ENCODE measurements at places on chromosomes 12 and 14. TPM values are rescaled to one million over a fixed set of nuclear protein-coding genes. Genes with fewer than 3 reads are reported as not detected.

The CNIH1 gene
- total RNA-seq = 153 TPM

The SYT1 gene
- 0.29 TPM for total RNA-seq

The STAT6 gene
- 149 TPM for total RNA-seq

The WIF1 gene
- not detected for total RNA-seq

The TSPAN11 gene
- 10.0 TPM for total RNA-seq

The ACSM4 gene
- not detected for total RNA-seq

The TC2N gene
- total RNA-seq = 0.29 TPM

The PAX9 gene
- not detected for total RNA-seq

The CLEC2A gene
- total RNA-seq = not detected

The TMEM229B gene
- 5.8 TPM for total RNA-seq

The COX8C gene
- total RNA-seq = not detected

The ANKRD33 gene
- total RNA-seq = not detected

DNA sequence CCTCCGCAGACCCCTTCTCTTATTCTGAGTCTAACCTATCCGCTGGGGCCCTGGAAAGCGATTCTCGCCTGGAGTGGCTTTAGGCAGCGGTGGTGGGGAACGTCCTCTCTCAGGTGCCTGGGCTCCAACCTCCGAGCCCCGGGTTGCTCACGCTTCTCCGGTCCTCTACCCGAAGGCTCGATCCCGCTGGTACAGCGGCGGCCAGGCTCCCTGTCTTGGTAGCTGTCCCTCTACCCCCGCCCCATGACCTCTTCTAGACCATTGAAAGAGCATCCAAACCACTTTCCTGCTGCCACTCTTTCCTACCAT is 505 bp upstream of the HEBP1 start:
- peak; percentile 86 for DNase-seq

- no peak for DNase-seq
These were observed 196.1 kb downstream of the TTC6 start for GRCh38 chr14:37791384-37792036.

DNA sequence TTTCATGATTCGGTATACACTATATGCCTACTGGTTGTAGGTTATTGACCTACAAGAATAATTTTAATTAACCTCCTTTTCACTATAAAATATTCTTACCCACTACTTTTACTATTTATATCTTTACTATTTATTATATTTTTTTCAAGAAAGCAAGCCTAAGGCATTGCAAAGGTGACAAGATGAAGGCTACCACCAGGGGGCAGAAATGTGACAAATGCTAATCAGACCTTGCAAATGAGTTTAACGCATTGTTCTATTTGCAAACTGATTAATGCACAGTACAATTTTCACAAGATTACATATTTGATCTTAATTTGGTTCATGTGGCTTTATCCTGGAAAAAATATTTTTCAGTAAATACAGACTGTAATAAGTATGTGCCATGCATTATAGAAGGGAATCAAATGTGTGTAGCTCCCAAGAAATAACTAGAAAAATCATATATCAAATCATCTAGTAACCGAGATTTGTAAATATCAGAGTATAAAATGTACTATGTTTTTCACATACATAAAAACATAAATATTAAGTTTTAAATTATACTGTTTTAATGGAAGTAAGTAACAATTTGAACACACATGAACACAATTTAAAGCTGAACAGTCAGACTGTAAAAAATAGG is 107.0 kb downstream of the ADAMTS20 start:
- DNase-seq = no peak

GRCh38 chr14:68521961-68522509 is 270.8 kb downstream of the ZFP36L1 start:
- DNase-seq = no peak

GRCh38 chr12:108606492-108606891 is 8.6 kb upstream of the TMEM119 start:
- DNase-seq = peak; percentile 39

DNA sequence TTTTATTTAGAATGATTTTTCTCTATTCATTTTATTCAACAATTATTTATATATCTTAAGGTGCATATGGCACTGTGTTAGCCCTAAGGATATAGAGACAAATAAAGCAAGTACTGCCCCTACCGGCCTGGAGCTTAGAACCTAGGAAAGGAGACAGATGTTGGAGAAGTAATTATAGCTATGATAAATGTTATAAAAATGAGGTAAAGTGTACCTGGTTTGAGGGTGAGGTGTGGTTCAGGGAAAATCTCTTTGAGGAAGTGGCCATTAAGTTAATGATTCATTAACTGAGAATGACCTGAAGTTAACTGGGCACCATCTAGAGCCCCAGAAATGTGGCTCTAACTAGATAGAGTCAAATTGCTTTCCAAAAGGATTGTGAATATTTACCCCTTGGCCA is 31.9 kb downstream of the CDKL1 start:
- no peak for DNase-seq

GRCh38 chr12:88375306-88376305 is 204.7 kb downstream of the KITLG start:
- no peak for DNase-seq

- no peak for DNase-seq
These were observed 339.0 kb downstream of the KCNH5 start for GRCh38 chr14:62706217-62706616.

GRCh38 chr12:120737557-120738251 is 12.1 kb downstream of the ACADS start:
- peak; percentile 81 for DNase-seq

DNA sequence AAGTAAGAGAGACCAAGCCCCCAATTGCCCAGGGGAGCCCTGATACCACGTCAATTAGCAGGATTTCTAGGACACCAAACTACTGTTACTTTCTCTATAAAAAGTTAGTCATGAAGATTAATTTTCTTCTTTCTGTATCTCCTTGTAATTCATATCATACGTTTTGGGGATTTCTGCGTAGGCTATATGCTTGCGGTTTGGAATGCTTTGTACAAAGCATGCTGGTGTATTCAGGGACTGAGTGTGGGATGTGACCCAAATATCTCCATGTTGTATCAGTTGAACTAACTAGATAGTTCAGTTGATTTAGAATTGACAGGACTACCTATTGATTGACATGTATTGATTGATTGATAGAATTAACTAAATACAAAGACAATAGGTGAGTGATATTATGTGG is 7.7 kb downstream of the GPR33 start:
- DNase-seq = no peak

DNA sequence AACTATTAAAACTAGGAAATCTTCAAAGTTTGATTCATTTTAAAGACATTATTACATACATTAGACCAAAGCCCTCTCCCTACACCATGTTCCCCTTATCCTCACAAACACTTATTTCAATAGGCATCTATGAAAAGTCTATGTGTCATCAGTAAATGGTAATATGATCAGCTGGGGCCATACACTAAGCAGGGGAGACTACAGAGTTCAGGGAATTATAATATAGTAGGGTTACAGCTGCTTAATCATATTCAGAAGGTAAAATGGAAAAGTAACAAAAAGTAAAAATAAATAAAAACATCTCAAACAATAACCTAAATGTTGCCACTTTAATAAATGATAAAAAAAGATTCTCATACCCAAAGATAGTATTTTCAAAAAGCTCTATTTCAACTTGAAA is 29.1 kb downstream of the PAWR start:
- DNase-seq = no peak

- DNase-seq = no peak
These were observed 23.8 kb upstream of the CISTR start for GRCh38 chr12:53775478-53776145.

DNA sequence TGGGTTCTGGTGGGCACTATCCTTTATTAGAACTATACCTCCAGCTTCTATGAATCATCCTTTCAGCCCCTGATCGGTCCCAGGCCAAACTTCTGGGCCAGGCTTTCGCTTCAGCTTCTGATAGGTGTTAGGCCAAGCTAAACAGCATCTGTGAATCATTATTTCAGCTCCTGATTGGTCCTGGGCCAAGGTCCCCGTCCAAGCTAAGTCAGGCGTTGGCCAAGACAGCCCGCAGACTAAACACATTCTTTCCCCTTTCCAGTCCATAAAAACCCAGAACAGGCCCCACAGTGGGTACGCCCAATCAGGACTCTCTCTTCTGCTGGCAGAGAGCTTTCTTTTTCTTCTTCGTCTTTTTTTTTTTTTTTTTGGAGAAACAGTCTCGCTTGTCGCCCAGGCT is 1808.9 kb upstream of the SEL1L start:
- no peak for DNase-seq

DNA sequence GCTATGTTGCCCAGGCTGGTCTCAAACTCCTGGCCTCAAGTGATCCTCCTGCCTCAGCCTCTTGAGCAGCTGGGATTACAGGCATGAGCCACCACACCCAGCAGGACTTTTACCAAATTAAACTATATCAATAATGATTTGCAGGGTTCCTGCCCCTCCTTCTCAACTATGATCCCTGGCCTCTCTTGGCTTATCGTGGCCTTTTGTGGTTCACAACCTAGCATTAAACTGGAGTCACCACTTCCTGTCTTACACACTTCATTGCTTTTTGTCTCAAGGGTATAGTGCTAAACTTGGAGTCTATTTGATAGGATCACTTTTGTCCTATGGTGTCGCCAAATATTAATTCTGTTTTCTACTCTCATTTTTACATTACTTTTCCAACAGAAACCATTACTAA is 64.5 kb downstream of the SEC23A start:
- no peak for DNase-seq

GRCh38 chr14:63287666-63288483 is 30.9 kb downstream of the GPHB5 start:
- DNase-seq = no peak

GRCh38 chr14:61492474-61492873 is 171.1 kb downstream of the PRKCH start:
- no peak for DNase-seq

GRCh38 chr14:89165189-89166181 is 251.5 kb downstream of the FOXN3 start:
- no peak for DNase-seq

DNA sequence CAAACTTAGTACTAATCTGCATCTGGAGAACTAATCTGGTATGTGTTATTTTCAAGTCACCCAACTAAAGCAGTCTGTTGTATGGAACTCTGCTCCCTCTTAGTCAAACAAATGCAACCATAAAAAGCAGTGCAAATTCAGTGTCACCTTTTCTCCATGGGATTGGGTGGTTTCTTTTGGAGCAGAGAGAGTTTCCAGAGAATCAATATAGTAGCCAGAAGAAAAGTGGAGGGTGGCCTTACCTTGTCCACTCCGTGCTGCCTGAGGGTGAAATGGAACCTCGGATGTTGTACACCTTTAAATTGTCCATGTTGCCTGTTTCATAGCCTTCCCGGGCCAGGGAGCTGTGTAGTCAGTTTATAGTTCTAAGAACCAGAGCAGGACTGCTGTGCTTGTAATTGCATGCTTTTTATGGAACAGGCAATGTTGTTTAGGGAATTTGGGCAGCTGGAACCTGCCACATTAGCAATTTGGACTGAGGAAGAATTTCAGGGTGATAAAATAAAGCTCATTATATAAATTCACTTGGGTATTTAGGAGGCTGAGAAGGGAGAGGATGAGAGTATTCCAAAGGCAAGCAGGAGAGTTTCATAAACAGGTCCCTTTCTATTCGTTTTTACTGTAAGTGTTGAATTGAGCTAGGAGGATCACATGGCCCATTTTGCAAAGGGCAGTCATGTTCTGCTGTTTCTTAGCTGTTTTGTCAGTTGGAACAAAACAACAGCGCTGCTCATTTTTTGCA is 60.5 kb downstream of the CRADD start:
- DNase-seq = no peak

- no peak for DNase-seq
These were observed 330.8 kb downstream of the SOX5 start for GRCh38 chr12:23618718-23619117.

DNA sequence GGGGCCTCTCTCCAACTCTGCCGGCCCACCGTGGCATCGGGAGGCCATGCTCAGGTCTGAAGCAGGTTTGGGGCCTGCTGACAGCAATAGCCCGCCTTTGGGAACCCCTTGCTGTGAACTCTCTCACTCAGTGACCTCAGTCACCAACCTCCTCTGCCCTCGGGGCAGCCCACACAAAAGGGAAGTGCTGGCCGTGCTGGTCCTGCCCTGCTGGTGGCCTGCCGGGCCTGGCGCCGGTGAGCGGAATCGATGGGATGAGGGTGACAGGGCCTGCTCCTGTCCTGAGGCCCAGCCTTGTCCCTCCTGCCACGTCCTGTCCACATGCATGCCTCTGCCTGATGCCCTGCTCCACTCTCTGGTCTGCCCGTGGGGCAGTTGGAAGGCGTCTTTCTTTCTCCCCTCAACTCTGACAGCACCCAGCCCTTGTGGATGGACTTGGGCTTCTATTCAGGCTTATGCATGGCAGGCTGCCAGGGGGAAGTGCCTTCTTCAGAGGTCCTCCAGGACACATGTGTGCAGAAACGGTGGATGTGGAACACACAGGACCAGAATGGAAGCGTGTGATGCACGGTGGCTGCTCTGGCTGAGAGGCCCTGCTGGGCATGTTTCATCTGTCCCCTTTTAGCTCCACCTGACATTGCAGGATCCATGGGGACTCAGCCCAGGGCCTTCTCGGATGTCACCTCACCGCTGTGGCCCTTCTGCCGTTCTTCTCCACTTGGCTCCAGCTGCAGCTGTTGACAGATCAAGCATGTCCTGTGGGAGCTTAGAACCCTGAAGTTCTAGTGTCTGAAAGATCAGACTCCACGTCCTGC is 31.9 kb downstream of the IL31 start:
- DNase-seq = peak; percentile 81

GRCh38 chr14:81187832-81188522 is 32.8 kb downstream of the GTF2A1 start:
- no peak for DNase-seq

DNA sequence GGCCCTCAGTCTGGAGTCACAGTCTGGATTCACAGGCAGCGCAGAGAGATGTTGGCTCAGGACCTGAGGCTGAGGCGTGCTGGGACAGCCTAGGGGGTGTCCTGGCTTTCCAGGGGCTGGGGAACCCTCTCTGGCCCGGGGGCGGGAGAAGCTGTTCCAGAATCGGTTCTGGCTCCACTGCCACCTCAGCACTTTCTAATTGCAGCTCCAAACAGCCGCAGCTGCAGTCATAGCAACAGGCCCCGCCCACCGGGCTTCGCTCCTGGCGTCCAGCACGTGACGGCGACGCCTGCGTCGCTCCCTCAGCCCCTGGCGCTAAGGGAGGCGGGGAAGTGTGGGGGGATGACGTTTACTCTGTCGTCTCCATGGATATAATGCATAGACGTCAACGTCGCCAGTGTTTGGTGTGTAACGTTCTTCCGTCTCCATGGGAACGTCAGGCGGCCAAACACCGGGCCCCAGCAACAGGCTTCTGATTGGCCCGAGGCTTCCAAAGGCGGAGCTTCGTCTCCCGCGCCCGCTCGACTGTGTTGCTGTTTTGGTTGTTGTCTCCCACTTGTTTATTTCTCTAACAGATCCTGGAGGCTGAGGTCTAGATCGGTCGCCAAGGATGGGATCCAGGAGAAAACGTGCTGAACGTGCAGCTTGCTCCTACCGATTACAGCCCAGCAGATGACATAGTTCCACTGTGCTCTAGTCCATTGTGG is 19.7 kb upstream of the FOS start:
- DNase-seq = peak; percentile 97

- DNase-seq = no peak
These were observed 36.2 kb downstream of the EML1 start for GRCh38 chr14:99829450-99829849.

All from osteoblast (primary cell).